ENCODE measurements at places on chromosomes 6 and 20.

DNA sequence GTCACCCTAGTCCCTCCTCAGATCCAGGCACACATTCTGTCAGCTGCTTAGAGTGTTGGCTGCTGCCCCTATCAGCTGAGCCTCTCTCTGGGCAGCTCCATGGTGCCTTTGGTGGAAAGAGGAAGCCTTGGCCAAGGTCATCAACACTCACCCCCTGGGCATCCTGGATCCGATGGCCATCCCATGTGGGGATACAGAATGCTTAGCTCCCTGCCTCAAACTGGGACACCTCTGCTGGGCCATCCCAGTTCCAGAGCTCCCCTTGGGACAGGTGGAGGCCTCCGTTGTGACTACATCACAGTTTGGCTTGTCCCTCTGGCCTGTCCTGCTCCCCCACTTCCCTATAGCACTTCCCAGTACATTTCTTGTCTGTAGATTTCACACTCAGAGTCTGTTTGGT is 45.6 kb downstream of the TOX2 start:
- DNase-seq: no peak

DNA sequence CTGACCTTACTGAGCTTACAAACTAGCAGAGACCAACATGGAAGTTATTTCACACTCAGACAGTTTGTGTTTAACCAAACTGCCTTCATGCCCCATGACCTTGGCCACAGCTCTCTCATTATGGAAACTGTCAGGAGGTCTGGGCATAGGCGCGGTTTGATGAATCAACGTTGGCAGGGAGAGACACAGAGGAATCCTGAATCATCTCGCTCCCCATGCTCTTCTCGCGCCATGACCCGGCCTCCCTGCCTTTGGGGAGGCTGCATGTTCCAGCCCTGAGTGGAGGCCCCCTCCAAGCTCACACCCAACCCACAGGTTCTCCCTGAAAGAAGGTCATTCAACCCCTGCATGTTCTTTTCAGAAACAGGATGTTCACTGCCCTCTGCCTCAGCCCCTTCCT is 15.9 kb upstream of the GDAP1L1 start:
- DNase-seq: no peak

DNA sequence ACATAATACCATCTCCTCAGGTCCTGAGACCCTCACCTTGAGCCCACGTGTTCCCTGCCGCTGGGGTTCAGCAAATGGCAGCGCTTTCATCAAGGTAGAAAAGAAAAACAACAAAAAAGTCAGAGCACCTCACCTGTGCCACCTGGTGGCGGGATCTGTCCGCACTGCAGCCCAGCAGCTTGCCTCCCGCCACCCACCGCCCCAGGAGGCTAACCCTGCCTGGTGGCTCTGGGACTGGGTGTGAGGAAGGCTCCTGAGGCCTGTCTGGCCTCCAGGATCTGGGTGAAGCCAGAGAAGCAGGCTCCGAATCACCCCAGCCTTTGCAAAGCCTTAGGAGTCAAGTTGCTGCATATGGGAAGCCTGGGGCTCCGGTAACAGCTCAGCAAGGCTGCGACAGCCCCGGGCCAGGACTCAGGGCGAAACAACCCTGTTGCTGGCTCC is 270.8 kb downstream of the BMP7 start:
- DNase-seq: no peak

- no peak for DNase-seq
These were observed 26.8 kb upstream of the CLIC5 start for GRCh38 chr6:46042355-46042999.

- DNase-seq: no peak
These were observed 211.0 kb downstream of the MOXD1 start for GRCh38 chr6:132190097-132190814.

DNA sequence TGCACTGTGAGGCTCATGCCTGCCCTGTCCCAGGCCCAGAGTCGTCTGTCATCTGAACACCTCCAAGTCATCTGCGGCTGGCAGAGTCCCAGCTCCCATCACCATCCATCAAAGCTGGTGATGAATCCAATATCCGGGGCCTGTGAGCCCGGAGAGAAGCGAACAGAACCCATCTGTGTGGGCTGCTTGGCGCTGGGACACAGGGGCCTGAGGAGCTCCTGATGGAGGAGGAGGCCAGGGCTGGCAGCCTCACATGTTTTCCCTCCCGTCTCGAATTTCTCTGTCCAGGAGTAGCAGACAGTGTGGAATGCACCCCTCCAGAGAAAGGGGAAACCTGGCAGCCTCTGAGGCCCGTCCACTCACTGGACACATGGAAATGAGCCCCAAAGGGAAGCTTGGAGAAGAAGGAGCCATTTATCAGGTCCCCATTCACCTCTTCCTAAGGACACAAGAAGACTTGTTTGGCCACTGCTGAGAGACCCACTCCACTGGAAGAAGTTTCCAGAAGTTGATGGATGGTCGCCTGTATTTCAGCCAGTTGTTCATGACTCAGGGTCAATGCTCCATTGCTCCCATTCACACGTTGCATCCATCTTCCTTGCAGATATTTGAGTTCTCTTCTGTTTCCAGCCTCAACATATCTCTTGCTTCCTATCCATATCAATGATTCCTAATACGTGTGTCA is 307.5 kb upstream of the SULF2 start:
- DNase-seq: no peak

- no peak for DNase-seq
These were observed 59.2 kb upstream of the CD93 start for GRCh38 chr20:23145281-23145700.

DNA sequence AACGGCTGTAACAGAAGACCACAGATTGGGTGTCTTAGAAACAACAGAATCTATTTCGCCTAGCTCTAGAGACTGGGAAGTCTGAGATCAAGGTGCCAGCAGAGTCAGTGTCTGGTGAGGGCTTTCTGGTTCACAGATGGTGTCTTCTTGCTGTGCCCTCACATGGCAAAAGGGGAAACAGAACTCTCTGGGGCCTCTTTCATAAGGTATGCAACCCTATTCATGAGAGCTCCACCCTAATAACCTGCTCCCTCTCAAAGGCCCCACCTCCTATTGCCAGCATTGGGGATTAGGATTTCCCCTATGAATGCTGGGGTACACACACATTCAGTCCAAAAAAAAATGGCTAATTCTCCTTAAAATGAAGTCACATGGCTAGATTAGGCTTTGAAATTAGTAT is 10.0 kb downstream of the TXNDC5 start:
- no peak for DNase-seq

- DNase-seq: no peak
These were observed 19.9 kb upstream of the MUC21 start for GRCh38 chr6:30963641-30964040.

DNA sequence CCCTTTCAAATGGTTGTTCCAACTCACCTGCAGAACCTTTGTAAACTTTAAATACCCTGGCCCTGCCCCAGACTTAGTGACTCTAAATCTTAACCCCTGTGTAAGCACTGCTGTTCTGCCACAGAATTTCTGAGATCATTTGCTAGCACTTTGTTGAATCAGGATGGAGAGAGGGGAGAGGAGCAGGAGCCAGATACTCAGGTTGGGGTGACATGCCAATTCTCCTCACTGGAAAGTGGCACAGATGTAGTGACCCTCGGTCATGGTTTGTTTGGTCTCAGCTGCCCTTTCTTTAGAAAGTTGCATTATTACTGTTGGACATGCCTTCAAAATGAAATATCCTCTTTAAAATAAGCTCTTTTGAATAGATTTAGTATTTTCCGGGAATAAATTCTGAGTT is 168.0 kb downstream of the ZFAND3 start:
- no peak for DNase-seq

- DNase-seq: peak; percentile 15
These were observed 210.2 kb downstream of the TMEM200A start for GRCh38 chr6:130575971-130576370.

GRCh38 chr6:36984581-36985416 is 1.2 kb downstream of the MTCH1 start:
- no peak for DNase-seq

DNA sequence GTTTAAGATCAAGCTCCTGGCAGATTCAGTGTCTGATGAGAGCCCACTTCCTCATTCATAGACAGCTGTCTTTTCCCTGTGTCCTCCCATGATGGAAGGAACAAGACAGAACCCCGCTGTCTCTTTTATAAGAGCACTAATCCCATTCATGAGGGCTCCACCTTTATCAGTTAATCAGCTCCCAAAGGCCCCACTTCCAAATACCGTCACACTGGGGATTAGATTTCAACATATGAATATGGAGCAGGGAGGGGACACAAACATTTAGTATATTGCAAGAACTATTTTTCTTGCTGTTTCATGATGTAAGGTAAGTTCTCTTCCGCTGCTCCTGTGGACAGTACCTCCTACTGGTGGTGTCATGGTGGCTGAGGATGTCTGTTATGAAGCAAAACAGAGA is 158.3 kb upstream of the IRAK1BP1 start:
- no peak for DNase-seq

- no peak for DNase-seq
These were observed 50.0 kb downstream of the SGK1 start for GRCh38 chr6:134267917-134268361.

DNA sequence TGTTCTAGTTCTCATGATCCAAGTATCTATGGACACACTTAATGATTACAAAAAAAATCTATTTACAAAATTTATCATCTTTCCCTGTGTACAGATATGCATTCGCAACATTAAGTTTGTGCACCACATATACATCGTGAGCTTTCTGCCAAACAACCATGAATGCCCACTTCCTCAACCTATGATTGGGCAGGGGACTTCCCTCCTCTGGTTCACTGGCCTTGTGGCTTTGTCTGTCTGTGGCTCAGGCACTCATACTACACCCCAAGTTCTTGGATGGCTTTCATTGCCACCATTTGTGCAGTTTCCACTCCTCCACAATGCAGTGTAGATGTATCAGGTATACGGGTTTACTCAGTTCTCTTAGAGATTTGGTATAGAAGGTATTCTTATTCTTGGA is 74.9 kb downstream of the HS3ST5 start:
- no peak for DNase-seq

GRCh38 chr6:52610745-52611355 is 34.0 kb upstream of the TRAM2 start:
- DNase-seq: no peak

DNA sequence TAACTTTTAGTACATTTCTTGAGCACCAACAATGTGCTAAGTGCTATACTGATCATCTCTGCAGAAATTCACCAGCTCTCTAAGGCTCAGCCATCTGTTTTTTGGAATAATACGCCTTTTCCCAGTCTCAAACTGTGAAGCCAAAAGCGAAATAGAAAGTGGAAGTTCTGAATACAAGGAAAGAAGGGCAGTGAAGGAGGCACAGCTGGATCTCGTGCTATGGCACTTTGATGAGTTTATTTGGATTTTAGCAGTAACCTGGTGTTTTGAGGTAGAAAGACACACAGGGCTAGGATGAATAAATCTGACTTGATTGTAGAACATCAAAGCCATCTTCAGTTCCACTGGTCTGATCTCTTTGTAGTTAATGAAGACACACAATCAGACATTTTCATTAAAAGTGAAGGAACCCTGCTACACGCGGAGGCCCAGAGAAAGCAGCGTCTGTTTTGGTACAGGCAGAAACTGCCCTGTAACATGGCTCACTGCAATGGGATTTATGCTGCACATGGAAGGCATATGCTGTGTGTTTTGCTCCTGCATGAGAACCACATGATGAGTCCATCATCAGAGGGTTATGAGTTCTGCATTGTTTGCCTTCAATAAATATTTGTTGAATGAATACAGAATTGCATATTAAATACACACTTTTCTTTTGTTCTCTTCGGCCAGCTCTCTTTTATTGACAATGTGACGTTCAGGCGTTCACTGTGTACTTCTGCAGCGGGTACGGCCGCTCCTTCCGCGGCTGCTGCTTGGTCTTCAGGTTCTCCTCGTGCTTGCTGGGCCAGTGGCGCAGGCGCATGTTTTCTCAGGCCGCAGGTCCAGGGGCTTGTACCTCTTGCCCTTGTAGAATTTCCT is 100.9 kb downstream of the PREP start:
- no peak for DNase-seq

DNA sequence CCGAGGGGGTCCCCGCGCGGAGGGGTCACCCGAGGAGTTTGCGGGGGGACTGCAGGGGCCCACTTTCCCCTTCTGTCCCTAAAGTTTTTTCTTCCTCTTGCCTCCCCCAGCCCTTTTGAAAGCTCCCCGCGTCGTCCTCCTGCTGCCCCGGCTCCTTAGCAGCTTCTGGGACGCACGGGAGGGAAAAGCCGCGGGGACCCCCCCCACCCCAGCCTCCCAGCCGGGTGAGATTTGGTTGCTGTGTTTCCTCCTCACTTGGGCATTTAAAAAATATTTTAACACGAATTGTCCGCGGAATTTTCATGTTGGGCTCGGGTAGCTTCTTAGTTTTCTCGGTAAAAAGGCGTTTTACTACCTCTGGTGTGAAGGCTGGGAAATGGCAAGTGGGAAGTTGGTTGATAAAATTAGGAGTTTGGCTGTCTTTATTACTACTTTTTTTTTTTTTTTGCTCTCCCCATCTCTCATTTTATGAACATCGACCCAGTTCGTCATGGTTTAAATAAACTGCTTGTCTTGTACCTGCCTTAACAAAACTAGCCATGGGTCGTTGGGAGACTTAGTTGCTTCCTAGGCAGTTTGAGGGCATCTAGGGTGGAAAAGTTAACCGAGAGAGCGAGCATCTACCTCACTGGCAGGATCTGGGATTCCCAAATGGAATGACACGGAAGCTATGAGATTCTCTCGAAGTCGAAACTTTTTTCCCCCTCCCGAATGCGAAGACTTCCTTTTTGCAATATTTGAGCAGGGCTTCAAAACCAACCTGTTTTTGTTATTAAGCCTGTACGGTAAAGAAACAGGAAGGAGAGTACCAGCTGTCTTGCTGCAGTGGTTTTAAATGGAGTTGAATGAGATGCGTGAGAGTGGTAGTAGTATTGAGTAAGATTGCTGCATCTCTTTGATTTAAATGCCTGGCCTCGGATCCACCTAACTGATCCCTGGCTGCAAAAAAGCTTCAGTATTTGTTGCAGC is 868 bp downstream of the NCOA3 start:
- no peak for DNase-seq

GRCh38 chr20:24407151-24407550 is 62.3 kb upstream of the SYNDIG1 start:
- DNase-seq: no peak

DNA sequence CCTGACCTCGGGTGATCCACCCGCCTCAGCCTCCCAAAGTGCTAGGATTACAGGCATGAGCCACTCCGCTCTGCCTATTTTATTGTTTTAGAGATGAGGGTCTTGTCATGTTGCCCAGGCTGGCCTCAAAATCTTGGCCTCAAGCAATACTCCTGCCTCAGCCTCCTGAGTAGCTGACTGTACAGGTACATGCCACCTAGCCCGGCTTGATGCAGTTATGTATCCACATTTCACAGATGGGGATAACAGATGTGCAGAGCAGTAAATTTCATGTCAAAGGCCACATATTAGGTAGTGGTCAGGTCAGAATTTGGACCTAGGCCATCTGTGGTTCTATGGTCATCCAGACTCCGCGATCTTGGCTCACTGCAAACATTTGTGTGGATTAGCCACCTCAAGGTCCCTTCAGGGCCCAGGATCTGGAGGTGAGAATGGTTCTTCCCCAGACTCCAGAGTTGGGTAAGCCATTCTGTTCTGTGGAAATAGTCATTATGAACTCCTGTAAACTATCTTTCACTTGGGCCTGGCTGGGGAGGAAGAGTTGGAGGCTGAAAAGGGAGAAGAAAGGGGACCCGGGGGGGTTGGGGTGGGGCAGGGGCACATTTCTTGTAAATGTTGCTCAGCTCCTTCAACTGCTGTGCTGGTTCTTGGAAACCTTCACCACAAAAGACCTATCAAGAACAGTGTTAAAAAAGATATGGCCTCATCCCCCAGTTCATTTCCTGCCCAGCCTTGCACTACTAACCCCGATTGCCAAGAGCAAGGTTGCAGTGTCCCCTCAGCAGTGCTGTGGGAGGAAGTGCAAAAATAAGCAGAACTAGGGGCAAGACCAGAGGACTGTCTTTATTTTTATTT is 13.0 kb downstream of the PIM1 start:
- peak; percentile 50 for DNase-seq

GRCh38 chr6:41475737-41476357 is 70.3 kb upstream of the FOXP4 start:
- no peak for DNase-seq

Data from activated T-helper 1 cell treated with Interleukin-2 at 50 U/mL for 16 hours (primary cell).